ENCODE measurements at places on chromosomes 12 and 14.

DNA sequence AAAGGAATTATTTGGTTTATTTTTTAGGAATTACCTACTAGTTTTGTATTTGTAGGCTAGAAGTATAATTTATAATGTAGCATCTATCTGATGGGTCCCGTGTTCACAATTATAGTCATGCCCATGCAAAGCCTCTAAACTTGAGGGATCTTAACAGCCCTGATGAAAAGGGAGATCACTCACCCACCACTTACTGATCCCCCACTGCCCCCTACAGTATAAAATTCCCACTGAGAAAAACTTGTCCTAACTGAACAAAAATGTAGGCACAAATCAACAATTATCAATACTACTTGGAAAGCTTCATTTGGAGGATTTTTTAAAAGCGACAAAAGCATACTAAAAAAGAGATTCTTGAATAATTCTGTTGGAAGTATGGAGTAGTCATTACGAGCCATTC, 21.0 kb downstream of the WIF1 start:
- no peak for DNase-seq

GRCh38 chr12:130873106-130873795, 1.4 kb downstream of the RAN start:
- DNase-seq: no peak

GRCh38 chr14:75723716-75724115, 62.7 kb downstream of the TTLL5 start:
- DNase-seq: no peak

GRCh38 chr12:19908830-19909229, 459.5 kb upstream of the PDE3A start:
- DNase-seq: peak; percentile 45

- DNase-seq: no peak
Measured at GRCh38 chr12:123267335-123267920, 4.2 kb downstream of the CDK2AP1 start.

DNA sequence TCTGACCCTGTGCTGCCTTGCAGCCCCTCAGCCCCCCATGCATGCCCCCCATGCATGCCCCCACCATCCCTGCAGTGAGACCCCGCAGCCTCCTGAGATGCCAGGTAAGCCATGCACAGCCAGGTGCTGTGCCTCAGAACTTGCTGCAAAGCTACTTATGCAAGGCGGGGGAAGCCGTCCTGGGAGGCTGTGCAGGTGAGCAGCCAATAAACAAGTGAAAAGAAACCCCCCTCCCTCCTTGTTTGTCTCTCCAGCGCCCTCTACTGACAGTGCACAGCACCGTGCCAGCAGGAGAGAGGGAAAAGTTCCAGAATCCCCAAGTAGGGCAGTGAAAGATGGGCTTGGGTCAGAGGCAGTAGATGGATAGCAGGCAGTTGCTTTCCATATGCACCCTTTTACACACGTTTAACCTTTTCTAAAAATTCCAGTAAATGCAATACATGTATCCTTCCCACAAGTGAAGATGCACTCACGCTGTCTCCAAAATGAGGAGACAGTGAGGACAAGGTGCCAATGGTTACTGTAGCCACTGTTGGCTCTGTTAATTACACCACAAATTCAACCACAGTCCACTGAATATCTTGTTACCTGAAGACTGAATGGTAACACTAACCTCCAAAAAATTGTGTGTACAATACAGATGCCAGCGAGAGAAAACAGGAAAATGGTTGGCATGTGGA, 18.0 kb downstream of the TNFAIP2 start:
- DNase-seq: peak; percentile 32

GRCh38 chr12:103928682-103929045, 1.5 kb upstream of the HSP90B1 start:
- peak; percentile 58 for DNase-seq

DNA sequence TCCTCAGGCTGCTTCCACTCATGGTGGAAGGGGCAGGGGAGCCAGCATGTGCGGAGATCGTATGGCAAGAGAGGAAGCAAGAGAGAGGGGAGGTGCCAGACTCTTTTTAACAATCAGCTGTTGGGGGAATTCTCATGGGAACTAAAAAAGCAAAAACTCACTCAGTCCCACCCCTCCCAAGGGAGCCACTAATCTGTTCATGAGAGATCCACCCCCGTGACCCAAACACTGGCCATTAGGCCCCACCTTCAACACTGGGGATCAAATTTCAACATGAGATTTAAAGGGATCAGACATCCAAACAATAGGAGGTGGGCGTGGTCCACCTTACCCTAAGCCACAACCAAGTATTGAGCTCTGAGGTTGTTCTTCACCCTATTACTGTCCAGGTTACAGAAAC, 375.1 kb downstream of the GRIN2B start:
- DNase-seq: no peak

GRCh38 chr12:47349137-47350061, 269.6 kb upstream of the AMIGO2 start:
- no peak for DNase-seq

- peak; percentile 24 for DNase-seq
Measured at GRCh38 chr14:74240794-74241651, 1.8 kb downstream of the VSX2 start.

GRCh38 chr14:67982711-67983608, 163.4 kb downstream of the RAD51B start:
- no peak for DNase-seq

DNA sequence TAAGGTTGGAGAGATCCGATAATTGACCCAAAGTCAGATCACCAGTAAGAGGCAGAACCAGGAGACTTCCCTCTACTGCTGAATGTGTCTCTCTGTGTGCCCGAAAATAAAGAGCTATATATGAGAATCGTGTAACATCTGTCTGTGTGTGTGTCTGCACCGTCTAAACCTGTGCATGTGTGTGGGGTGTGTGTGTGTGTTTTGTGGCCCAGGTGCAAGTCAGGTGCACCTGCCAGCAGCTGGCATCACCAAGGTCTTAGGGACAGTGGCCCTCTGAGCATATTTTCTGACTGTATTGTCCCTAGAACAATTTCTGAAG, 24.7 kb upstream of the KRT78 start:
- no peak for DNase-seq

- DNase-seq: no peak
Measured at GRCh38 chr14:92768795-92769194, 20.4 kb upstream of the LGMN start.

GRCh38 chr14:57865403-57866198, at the start of gene SLC35F4:
Gene SLC35F4, minus strand, starts transcription at chr14:57866092.
- peak; percentile 61 for DNase-seq

GRCh38 chr12:127685931-127686330, 581.0 kb upstream of the TMEM132C start:
- peak; percentile 83 for DNase-seq

DNA sequence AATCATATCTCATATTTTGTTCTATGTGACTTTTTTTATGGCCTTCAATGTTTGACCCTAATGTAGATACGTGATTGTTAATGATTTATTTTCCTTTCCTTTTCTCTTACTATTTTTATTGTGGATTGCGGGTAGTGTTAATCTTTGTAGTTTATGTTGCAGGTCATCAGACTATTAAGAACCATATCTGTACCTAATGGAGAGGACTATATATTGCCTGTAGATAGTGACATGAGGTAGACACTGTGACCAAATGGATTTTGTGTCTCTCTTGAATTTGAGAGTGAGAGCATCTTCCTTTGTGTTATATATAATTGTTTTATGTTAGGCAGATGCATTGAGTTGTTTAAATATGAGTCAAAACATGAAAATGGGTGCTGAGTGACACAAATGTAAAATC, 543.4 kb upstream of the MGAT4C start:
- no peak for DNase-seq

- DNase-seq: no peak
Measured at GRCh38 chr12:41011939-41012338, 176.2 kb upstream of the PDZRN4 start.

- DNase-seq: no peak
Measured at GRCh38 chr14:92321701-92322100, 1.3 kb upstream of the SLC24A4 start.

DNA sequence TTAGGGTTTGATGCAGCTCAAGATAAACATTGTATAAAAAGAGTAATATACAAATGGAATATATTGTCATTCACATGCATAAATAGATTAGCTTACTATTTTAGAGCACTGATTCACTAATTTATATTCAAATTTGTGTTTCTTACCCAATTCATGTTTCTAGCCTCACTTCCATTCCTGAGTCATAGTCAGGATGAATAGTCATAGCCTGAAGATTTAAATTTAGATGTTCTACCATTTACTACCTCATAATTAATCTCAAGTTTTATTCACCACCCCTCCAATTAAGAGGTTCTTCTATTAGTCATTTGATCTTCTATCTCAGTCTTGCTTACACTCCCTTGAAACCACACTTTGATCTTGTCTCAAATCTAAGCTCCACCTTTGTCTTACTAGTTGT, 38.7 kb downstream of the ANO4 start:
- DNase-seq: no peak

DNA sequence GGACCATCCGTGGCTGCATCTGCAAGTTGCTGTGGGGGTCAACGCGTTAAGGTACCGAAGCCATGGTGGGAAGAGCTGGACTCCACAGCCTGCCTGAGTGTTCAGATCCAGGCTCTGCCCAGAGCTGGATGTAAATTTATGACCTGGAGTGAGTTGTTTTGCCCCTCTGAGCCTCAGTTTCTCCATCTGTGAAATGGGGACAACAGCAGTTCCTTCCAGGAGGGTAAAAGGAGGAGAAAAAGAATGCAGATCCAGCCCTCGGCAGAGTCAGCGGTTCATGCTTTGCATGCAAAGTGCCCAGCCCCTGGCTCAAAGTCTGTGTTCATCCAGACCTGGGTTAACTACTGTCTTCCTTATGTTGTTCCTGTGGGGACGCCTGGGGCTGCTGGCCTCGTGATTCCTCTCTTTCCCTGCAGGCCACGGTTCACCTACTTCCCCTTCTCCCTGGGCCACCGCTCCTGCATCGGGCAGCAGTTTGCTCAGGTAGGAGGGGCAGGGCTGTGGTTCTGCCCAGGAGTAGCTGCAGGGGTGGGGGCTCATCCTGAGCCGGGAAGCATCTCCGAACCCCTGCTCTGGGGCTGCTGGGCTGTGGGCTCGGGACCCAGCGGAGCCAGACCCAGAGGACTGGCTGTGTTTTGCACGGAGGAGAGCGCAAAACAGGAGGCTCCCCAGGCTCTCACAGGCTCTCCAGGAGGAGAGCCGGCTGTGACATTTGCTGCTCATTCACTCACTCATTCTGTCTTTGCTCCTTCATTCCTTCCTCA, 41.9 kb downstream of the CYP46A1 start:
- no peak for DNase-seq

- no peak for DNase-seq
Measured at GRCh38 chr14:58082011-58082410, 70.0 kb downstream of the ARMH4 start.

DNA sequence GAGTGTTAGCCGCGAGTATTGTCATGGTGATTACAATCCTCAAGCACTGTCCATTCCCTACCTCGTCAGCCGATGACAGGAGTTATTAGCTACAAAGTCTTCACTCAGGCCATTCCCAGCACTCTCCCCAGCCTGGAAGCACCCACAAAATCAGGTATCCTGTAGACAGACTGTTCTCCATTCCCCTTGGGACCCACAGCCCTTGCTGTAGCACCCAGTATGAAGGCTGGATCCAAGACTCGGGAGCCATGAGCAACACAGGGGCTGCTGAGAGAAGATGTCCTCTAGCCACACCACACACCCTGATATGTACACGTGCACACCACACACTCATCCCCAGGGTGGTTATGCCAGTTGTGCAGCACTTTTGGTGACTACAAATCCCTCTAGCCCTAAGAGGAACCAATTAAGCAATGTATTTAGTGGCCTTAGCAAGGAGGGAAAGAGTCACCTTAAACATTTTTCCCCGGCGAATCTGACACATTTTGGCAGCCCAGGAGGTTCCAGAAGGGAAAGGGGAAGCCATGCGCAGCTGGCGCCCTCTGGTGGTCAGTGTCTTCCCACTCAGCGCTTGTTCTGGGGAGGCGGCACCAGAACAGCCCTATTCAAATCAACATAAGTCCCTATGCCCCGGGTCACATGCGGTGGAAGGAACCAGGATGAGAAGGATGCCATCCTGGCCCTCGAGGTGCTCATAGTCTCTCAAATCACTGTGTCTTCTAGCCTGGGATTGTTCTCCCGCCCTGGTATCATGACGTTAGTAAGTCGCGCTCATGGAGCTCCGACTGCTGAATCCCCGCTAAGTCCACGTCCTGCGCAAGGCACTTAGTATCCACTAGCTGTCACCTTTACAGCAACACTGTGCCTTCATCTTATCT, 96.9 kb downstream of the GCH1 start:
- peak; percentile 87 for DNase-seq

DNA sequence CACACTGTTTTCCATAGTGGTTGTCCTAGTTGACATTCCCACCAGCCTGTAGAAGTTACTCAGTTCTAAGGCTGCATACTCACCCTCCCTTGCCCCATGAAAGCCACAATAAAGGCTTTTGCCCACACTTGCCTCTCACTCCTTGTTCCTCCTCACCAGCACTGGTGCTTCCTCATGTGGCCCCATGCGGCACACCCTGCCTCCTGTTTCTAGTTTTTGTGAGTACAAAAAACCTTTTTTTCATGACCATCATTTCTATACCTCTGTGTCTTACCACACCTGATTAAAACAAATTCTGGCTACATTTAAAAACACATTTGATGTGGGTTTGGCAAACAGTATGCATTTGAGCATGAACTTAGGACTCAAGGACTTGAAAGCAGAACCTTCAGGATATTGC, 40.7 kb upstream of the RIN3 start:
- no peak for DNase-seq

DNA sequence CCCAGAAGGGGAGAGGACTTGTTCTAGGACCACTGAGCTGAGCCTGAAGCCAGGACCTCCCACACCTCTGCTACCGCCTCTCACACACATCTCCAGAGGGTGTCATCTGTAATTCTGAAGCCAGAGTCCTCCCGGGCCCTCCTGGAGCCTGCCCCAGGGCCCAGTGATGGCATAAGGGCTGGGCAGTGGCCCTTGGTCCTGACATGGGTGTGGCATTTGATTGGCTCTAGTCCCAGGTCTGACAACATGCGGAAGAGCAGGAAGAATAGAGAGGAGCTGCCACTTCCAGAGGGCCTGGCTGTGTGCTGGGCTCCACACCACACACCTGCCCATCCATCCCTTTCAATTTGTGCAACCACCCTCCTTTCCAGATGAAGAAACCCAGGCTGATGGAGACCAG, 144.3 kb upstream of the GSC start:
- DNase-seq: no peak

GRCh38 chr14:52729585-52729924, 411 bp upstream of the STYX start:
- no peak for DNase-seq

DNA sequence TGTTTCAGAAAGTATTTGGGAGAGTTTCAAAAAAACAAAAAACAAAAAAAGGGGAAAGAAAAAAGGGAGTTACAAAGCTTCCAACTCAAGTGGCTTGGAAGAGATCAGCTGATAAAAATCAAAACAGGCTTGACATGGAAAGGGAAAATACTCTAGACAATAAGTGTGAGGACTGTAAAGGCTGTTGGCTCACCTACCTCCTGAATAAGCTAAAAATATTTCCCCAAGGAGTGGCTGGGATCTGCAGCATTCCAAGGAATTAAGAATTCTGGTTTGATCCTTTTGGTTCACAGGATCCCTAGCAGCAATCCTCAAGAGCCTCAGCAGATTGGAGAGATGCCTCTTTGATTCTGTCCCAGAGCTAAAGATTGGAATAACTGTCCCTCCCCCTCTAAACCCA, 11.2 kb upstream of the AJUBA start:
- DNase-seq: no peak

- DNase-seq: peak; percentile 55
Measured at GRCh38 chr14:55103971-55104954, 24.8 kb upstream of the LGALS3 start.

Measured in muscle of leg (tissue), 16 donors.